ENCODE measurements at places on chromosomes 1 and 21.

GRCh38 chr1:80933346-80933745 lies 867.4 kb upstream of the ADGRL2 start:
- DNase-seq = no peak

GRCh38 chr1:27127419-27127818 lies 27.5 kb downstream of the SLC9A1 start:
- no peak for DNase-seq

DNA sequence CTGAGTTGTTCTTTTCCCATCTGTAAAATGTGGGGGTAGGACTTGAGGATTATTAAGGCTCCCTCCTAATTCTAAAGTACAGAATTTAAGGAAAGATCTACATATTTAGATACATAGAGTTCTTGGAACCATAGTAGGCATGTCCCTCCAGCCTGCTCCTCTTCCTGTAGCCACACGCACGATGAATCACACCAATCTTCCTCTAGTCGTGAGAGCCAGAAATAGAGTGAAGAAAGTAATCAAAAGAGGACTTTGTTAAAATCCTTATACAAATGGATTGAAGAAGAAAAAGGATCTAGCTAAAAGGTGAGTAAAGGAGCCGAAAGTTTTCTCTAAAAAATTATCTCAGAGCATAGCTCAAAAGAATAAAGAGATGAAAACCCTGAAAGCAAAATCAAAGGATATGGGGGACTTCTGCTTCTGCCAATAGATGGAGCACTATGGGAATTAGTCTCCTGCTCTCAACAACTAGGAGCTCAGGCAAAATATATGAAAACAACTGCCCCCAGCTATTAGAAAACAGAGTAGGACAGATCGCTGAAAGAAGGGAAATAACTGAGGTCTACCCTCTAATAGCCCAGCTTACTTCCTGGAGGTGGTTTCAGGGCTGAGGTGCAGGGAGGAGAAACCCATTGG lies 8.5 kb downstream of the C1orf141 start:
- DNase-seq = no peak

DNA sequence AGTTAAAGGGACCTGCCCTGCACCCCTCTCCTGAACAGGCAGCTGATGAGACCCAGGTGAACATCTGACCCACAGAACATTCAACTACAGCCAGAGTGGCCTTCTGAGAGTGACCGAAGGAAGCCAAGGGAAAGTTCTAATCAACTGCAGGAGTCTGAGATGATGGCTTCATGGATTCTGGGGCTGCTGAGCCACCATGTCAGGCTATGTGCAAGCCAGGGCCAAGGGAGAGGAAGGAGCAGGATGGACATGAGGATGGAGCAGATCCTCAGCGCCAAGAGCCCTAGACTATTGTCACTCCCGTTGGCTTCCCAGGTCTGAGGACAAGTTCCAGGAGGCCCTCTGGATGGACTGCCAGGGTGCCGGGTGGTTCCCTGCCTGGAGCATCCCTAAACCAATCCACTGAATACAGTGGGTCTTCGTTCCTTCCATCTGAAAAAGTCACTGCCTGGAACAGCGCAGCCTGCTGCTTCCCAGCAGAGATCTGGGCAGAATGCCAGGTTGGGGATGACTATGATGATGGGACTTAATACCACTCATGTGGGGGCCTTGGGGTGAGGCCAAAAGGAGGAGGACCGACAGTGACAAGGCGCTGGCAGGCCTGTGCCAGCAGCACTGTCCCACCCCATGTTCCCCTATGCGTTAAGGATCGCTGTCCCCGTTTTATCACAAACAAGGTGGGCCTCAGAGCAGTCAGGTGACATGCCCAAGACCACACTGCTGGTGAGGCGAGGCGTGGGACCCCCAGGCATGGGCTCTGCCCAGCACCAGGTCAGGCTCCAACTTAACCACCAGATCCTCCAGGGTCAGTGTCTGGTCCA lies 19.8 kb downstream of the SPOCD1 start:
- DNase-seq = no peak

DNA sequence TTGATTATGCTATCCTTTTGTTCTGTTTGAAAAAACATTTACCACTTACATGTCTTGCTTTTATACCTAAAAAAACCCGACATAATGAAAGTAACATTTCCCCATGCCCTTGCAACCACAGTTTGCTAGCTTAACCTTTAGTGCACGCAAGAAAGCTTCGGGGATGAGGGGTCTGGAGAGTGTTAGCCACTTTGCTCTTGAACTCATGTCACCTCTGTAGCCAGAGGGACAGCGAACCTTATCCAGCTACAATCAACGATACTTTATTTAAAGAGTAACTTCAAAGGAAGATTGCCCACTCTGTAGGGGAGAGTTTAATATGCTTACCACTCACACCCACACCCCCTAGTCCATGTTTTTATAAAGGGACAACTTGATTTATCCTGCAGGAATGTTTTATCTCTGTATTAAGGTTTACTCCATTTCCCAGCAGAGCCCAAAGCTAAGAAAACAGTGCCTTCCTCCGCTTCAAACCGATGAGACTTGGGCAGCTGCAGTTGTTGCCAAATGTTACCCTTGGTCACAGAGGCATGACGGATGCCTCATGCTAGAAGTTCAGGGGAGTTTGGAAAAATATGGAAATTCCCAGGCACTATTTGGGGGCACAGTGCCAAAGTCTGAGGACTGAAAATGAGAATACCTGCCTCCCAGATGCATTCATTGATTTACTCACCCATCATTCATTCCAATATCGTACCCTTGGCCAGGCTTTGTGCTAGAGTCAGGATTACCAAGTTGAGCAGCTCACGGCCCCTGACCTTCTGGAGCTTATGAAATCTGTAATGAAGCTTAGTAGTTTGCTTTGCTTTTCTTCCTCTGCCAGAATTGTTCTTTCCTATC lies 61.4 kb upstream of the VCAM1 start:
- DNase-seq = no peak

DNA sequence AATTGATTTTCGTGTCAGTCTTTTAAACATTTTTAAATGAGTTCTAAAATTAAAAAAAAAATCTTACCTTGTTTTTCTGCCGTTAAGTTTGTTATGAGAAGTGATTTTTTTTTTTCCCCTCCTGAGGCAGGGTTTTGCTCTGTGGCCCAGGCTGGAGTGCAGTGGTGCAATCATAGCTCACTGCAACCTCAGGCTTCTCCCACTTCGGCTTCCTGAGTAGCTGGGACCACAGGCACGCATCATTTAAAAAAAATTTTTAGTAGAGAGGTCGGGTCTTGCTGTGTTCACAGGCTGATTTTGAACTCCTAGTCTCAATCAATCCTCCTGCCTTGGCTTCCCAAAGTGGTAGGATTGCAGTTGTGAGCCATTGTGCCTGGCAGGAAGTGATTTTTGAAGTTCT lies 41.1 kb downstream of the MTR start:
- no peak for DNase-seq

DNA sequence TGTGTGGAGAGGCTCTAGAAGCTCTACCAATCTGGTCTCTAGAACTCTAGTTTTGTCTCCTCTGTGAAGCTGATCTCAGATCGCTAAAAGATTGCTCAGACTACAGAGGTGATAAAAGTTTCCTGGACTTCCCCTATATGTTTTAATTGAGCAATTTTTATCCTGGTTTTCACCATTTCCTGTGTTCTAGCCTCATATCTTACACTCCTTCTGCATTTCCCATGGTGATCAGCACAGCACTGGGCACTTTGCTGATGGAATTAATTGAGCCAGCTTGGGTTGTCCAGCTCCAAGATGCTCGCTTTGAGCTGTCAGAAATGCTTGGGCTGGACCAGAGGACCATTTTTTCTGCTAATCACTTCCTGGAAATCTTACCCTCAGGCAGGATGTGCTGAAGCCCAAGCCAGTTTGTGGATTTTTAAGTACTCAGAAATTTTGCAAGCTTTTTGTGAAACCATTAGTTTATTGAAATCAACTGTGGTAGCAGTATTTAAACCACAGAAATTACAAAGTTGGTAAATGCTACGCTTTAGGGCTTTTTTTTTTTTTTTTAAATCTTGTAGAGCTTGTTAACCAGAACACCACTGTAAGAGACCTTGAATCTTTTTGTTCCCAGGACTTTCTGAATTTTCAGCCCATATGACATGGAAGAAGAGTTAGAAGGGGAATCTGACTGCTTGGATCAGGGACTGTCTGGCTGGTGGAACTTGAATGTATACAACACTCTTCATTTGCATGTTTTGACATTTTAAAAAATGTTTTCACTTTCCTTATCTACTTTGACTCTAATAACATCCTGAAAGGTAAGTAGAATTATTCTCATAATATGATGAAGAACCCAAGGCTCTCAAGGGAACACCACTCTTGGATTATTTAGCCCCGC lies 28.4 kb downstream of the CD48 start:
- DNase-seq = peak; percentile 54

GRCh38 chr1:17207046-17207445 lies 2.1 kb downstream of the PADI1 start:
- peak; percentile 8 for DNase-seq

DNA sequence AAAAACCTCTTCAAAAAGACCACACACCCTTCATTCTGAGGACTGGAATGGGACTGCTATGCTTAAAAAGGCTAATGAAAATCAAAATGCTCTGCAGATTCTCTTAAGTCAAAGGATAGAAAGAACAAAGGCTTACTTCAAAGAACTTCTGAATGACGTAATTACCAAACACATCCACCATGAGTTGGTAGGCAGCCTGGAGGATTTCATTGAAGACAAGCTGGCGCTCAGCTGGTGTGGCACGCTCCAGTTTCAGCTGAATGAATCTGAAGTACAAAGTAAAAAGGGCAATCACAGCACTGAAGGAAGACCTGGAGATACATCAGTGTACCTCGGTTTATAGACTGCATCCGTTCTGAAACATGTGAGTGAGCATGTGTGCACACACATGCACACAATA lies 43.5 kb upstream of the SDC3 start:
- no peak for DNase-seq

DNA sequence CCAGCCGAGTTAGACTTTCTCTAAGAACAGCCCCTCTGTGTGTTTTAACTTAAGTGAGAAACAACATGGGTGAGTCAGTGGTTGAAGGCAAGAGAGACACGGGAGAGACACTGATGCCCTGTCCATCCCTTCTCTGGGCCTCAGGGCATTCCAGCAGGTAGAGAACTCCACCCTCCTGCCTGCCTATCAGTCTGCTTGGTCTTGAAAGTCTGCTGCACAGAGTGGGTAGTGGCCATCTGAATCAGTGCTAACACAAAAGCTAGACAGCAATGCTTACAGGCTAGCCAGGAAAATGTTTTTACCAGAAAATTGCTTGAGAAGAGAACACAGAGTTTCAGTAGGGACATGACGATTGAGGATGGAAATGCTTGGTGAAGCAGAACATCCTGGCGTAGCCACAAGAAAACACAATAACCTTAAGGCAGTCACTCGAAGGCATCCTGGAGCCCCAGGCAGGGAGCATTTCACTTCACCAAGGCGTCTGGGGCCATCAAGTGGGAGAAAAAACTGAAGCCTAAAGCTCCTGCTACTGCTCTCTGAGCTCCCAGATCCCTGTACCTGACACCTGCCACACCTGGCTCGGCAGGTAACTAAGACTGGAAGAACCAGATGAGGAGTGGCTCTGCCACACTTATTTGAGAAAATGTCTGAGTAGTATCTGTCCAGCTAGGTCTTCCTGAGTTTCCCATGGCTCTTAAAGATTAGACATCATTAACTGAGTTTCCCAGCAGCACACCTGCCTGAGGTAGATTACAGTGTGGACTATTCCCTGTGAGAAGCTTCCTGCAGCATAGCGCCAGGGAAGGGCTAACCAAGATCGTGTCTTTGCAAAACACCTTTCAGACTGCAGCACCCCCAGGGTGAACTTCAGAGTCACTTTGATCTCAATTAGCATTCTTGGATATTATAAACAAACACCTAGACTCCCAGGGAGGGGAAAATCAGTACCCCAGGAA lies 18.1 kb upstream of the LBR start:
- DNase-seq = no peak

DNA sequence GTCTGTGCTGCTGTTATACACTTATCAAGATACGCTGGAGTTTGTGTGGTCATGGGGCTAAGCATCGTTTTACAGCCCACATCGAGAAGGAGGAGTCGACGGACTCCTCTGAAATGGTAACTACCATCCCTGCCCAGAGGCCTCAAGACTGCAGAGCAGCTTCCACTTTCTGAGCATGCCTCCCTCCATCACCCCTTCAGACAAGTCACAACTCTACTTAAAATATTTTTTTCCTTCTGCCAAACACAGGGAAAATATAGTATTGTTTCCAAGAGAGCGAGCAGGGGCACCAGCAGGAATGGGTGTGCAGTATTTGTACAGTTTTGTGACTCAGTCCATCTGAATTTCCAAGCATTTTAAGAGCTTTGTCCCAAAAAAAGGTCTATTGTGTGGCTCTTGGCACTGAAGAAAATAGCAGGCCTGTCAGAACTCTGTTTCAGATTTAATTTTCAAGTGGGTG lies 14.1 kb downstream of the EVA1C start:
- DNase-seq = no peak

- no peak for DNase-seq
These were observed 217.6 kb downstream of the SDCCAG8 start for GRCh38 chr1:243473227-243474135.

DNA sequence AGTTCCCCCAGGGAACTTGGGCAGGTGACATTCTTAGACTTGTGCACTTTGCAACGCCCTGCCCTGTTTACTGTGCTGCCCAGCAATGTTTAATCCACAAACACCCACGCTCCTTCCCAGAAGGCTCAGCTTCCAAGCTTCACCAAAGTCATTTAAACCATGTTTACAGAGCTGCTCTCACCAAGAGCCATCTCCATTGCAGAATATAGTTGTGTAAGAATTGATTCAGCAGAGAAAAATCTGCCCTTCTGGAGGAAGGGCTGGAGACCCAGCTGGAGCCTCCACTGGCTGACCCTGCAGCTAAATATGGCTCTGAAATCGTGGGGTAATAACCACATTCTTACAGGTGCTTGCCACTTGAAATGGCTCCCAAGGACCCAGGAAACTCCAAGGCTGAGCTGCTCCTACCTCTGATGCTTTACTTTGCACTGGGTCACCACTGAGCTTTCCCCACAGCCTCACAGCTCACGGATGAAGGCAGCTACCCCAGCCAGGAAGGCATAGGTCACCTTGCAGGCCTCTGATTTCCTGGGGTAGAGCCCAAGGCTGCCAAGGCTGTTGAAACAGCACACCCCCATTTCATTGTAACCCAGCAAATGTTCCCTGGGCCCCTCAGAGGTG lies 8.7 kb downstream of the CAPN2 start:
- DNase-seq = no peak

DNA sequence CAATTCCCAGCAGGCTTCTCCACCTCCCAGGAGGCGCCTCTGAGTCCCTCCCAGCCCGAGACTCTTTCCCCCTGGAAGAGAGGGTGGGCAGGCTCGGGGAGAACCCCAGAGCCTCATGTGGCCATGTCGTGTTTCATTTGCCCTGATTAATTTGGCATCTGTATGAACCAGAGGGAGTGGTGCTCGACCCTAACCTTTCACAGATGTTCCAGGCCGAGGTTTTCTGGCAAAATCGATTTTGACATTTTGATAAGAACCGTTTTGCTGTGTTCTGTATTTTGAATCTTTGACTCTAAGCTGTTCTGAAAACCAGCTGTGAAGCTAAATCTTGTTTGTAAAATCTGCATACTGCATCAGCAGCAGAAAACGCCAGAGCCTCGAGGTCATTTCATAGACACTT lies 367.4 kb downstream of the CAMTA1 start:
- no peak for DNase-seq

DNA sequence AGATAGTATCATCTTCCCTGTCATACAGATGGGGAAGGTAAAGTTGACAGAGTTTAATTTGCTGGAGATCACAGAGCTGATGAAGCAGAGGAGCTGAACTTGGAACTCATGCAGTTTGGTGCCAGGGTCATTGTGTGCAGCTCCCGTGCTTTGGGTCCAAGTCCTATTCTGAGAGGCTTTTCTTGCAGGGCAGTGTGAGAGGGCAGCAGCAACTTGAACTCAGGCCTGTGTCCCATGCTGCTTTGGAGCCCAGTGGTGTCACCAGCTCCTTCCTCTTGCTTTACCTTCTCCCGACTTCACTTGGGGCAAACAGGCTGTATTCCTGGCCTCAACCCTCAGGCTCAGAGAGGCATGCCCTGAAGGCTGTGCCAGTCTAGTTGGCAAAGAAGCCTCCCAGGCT lies 24.7 kb downstream of the INAVA start:
- DNase-seq = no peak

Data from CD4-positive, alpha-beta T cell treated with Interleukin-10 for 1 hour (primary cell).